ENCODE measurements at places on chromosomes 7 and 10.

- no peak for DNase-seq
Observed at GRCh38 chr7:117012696-117013095, 59.4 kb downstream of the ST7 start.

- DNase-seq: no peak
Observed at GRCh38 chr7:50405221-50405620, 44.9 kb downstream of the FIGNL1 start.

DNA sequence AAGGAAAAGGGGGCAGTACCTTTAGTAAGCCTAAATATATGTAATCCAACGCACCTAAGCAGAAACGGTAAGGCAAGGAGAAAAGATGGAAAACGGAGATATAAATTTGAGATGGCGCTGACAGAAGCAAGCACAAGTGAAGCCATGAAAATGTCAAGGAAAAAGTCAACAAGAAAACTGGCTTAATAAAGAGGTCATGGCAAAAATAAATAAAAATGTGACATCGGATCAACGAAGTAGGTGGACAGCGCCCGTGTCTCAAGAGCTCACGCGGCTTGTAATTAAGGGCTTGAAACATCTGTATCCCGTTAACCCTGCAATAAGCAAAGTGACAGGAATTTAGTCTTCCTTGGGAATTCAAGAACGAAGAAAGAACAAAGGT, 611 bp downstream of the NDUFA5 start:
- DNase-seq: no peak

DNA sequence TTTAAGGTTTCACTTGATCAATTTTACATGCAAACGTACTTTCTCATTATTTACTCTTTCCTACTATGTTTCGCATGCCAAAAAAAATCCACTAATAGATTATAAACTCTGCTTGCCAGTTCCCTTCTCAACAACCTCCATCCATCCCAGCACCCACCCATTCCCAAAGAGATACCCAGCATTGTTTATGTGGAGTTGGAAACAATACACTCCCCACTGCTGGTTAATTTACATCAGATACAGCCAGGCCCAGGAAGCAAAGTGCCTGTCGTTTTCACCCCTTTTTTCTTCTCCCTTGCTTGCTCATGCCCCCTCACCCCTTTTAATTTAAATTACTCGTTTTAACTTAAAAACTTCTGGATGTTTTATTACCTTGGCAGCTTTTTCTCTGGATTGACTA, 59.9 kb downstream of the HIBADH start:
- DNase-seq: peak; percentile 33

- DNase-seq: no peak
Observed at GRCh38 chr7:47149208-47149839, 432.6 kb downstream of the TNS3 start.

DNA sequence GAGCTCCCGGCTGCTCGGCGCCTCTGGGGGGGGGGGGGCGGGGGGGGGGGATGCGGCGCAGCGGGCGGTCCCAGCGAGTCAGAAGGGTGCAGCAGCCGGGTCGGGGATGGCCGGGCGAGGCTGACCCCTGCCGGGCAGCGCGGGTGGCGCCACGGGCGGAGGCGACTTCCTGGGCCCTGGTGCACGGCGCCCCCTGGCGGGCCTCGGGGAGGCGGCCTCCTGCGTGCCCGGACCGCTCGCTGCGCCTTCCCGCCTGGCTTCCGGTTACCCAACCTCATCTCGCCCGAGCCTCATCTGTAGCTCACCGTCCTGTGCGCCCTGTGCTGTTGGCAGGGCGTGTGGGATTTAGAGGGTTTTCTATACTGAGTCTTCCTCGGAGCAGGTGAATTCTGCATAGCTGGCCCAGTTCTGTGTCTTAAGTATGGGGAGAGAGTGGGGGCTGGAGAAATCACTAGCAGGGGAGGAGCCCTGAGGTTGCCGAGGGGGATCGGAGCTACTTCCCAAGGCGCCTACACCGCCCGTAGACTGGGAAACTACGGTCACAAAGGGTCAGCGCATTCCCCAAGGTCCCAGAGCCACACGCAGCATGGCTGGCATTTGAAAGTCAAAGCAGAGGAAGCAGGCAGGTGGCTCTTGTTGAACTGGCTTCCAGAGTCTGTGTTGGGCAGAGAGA, 28.3 kb upstream of the WDFY4 start:
- peak; percentile 86 for DNase-seq

DNA sequence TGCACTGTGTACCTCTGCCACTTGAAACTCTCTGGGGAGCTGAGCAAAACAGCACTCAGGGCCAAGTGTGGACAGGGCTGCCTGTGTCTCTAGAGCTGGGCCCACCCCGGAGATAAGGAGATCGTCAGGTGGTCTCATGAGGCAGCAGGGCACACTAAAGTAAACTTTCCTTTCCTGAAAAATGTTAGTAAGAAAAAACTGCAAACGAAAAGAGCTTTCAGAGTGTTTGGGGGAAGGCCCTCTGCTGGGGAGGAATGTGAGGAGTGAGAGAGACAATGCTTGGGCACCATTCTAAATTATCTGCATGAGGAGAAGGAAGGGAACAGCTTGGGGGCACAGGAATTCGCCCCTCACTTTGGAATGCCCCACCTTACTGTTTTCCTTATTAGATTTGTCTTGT, 127.7 kb downstream of the ATXN7L1 start:
- no peak for DNase-seq

DNA sequence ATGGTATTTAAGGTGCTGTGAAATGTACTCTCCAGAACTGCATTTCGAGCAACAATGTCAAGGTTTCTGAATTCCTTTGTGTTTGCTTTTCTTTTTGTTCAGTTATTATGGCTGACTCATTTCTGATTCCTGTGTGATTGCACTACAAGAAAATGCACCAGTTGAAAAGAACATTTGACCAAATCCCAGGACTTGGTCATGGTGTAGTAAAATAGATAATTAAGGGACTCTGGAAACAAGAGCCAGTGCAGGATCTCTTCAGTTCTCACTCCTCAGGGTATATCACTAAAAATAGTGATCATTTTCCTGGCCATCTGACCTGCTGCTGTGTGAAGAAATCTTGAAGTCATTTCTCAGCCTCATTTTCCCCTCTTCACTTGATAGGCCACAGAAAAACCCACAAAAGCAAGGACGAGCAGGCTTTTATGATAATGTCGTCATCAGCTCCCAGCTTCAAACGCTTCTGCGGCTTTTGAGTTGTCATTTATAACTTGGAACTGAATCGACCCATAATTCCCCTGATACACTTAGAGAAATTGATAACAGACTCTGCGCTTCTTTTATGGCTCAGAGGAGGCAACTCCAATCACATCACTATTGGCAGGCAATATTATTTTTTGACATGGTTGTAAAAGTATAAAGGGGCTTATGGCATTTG, 274.7 kb downstream of the HDAC9 start:
- no peak for DNase-seq

GRCh38 chr10:78362406-78363022, 328.9 kb downstream of the RPS24 start:
- no peak for DNase-seq
